ENCODE measurements at places on chromosomes 6 and 20. TPM values are rescaled to one million over a fixed set of nuclear protein-coding genes. Genes with fewer than 3 reads are reported as not detected.

GRCh38 chr6:16483315-16483875, 245.0 kb downstream of the GMPR start:
- peak; percentile 79 for DNase-seq

GRCh38 chr6:35053701-35054100, 87.4 kb downstream of the TCP11 start:
- no peak for DNase-seq

DNA sequence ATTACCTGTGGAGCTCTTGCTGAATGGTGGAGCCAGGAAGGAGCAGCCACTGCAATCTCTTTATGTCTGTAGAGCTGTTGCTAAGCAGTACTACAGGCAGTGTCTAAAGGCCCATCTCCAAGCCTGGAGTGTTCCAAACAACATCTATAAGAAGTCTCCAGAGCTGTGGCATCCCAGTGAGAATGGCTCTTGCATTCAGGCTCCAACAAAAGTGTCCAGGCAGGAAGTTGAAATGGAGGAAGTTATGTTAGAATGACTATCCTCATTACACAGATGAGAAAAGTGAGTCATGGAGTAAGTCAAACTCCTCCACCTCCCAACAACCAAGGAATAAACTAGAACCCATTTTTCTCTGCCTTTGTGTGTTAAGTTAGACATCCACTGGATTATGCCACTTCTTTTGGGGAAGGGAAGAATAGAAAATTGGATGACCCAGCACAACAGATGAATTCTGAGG, 288.5 kb upstream of the STXBP5 start:
- no peak for DNase-seq

DNA sequence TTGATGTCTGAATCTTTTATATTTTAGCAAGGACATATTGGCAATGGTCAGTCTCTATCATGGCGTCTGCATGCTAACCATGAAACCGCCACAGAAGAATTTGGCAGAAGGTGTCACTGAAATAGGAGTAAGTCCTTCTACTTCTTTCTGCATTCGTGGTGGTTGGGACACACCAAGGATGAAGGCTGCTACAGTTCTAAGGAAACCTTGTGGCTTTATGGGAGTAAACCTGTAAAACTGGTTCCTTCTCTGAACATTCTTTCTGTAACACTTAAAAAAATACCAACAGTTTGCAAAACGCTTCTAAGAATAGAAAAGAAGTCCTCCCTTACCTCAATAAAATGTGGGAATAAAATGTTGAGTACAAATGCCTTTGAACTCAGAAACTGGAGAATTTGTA, 195.3 kb downstream of the SLC24A3 start:
- DNase-seq = no peak

DNA sequence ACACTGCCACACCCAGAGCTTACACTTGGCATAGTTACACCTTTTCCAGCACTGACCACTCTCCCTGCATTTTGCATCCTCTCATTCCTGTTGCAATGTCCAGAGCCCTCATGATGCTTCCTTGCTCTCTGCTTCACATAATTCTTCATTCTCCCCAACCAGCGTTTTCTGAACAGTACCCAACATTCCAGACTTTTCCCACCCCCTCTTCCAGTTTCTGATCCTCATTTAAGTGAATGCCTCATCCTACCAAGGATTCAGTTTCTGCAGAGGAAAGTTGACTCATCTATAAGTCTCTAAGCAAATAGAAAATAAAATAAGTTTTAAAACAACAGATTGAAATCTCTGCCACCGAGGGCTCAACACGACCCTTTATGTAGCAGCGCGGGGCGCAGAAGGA, 321.3 kb upstream of the TCF21 start:
- no peak for DNase-seq

DNA sequence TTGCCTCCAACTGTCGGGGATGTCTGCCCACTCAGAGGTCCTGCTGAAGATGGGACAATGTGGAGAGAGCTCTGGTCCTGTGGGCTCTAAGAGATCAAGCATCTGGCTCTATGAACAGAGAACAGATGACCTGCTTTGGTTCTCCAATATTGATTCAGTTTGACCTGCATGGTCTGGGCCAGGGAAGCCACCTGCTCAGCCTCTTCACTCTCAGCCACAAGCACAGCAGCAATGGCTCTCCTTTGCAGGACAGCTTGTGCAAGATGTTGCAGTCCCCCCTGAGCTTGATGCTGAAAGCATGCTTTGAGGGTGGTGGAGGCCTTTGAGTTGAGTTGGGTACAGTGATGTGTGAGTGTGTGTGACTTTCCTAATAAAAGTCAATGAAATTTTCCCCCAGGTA, 18.6 kb upstream of the MCM3 start:
- DNase-seq = no peak

GRCh38 chr6:150494241-150494640, 105.4 kb upstream of the PLEKHG1 start:
- no peak for DNase-seq

LINC00237 gene
- not detected for total RNA-seq

PTK7 gene
- 1.2 TPM for total RNA-seq

Measured in CD4-positive, alpha-beta T cell (primary cell).